Stimulated activated CD4-positive, alpha-beta T cell treated with anti-CD3 and anti-CD28 coated beads, Interleukin-1b, Interleukin-23, amount 100 ng/mL, for 1 hour (primary cell): ENCODE measurements at places on chromosomes 5 and 9.

DNA sequence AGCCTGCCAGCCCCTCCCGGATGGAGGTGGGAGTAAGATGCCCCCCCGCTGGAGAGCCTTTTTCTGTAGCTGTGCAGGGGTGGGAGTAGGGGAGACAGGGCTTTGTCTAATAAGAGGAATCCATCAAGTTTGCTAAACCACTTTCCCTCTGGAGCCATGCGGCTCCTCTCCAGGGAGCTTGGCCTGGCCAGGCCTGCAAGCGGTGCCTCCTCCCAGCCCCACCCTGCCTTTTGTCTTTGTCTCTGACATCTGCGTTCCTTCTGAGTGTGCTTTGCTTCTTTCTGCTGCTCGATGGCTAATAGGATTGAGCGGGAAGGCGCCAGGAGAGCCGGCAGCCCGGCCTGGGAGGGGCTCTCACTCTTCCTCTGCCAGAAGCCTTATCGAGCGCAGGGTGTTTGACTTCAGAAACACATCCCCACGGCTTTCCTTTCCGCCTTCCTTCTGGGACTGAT lies 26.7 kb upstream of the FCN1 start:
- no peak for DNase-seq

- no peak for DNase-seq
Measured at GRCh38 chr5:125348221-125348692, 601.8 kb upstream of the ZNF608 start.

GRCh38 chr5:151048526-151048925 lies 28.1 kb downstream of the GPX3 start:
- DNase-seq, result no peak

DNA sequence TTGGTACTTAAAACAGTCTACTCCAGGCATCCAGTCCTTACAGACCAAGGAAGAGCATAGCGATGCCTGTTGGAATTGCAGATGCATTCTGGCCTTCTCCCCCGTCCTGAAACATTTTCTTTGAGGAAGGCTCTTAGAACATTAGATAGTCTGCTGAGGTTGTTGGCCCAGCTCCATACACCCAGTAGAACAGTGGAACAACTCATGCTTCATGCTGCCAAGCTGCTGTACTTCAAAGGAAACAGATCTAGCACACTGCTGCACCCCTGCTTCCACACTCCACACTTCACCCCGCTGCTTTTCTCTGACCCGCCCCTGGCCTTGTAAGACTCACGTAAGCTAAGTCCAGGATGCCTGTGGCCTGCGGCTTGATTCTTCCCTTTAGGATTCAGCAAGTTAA lies 33.4 kb upstream of the NCS1 start:
- no peak for DNase-seq

DNA sequence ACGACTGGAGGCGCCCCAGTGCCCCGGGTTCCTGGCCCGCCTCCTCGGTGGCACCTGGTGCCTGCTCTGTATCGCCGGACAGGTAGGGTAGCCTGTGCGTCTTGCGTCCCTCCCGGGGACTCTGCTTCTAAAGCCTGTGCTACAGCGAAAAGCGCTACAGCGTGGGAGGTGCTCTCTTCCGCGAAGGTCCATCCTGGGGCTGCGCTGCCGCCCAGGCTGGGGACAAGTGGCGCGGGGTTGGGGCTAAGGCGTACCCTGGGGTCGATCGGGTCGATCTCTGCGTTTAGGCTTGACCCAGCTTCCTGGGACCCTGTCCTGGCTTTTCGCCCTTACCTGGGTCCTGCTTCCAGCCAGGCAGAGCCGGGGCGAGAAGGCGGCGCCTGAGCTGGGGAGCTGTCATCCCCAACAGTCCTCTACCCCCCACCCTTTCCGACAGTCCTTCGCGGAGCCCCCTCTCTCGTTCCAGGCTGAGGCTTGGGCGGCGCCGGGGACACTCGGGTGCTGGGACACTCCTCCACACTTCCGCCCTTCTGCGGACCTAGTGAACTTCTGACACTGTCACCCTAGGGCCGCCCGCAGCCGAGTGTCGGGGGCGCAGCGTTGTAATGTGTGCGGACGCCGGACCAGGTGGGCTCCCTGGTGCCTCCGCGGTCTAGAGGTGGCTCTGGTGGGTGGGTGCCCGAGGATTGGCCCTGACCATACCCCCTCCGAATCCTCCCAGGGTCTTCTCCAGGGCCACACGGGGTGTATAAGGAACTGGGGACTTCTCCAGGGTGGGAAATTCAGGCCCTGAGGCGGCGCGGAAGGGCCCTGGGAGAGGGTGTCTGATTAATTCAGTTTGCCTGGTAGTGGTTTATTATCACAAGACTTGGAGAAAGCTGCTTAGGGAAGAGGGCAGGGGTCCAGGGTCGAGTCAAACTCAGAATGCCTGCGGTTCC lies 328.2 kb downstream of the SH3GL2 start:
- DNase-seq, result no peak

GRCh38 chr5:27788184-27788583 lies 749.8 kb upstream of the CDH9 start:
- DNase-seq, result no peak

GRCh38 chr9:134204041-134204440 lies 39.7 kb upstream of the RNU6ATAC start:
- no peak for DNase-seq

- no peak for DNase-seq
Measured at GRCh38 chr5:111072949-111073682, 1.6 kb downstream of the TSLP start.

DNA sequence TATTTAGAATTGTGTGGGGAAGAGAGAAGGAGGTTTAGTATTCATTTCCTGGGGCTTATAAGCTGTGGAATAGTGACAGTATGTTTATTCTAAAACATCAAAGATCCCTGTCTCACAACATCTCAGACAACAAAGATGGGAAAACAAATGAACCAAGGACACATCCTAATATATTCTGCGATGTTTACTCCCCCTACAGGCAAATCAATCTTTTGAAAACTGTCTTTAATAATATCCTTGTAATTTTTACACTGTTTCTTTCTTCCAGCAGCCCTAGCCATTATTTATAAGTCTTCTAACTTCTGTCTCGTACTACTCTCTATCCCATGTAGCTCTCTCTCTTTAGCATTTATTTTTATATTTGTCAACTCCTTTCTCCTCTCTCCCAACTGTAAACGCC lies 33.5 kb upstream of the TMEM252 start:
- DNase-seq, result no peak

DNA sequence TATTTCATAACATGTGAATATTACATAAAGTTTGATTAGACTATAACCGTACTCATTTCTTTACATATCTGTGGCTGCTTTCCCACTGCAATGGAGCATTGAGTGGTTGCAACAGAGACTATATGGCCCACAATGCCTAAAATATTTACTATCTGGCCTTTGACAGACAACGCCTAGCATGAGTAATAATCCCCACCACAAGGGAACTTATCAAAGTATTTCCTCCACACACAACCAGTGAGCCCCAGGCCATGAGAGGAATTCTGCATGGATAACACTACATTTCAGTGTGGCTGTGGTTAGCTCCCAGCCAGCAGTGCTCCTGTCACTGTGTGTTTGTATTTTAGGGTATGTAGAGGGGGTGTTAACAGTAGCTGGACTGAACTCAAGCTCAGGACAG lies 54.8 kb downstream of the FAM81B start:
- no peak for DNase-seq

DNA sequence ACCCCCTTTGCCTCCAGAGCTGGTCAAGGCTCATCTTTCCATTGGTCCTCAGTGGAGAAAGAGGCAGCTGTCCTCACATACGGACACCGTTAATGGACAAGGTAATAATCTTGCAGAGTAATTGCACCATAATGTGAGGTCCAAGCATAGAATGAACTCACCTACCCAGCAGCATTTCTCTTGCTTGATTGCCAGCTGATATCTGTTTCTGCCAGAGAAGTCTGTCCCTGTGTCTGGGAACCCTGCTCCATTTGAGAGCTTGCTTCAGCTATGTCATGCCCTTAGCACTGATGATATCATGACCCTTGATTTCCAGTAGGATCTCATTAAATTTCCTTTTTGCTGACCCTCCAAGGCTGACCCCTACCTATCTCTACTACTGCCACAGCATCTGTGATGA lies 154.6 kb downstream of the PIK3R1 start:
- no peak for DNase-seq

- DNase-seq, result no peak
Measured at GRCh38 chr9:112337547-112337946, 4.1 kb upstream of the PTBP3 start.

DNA sequence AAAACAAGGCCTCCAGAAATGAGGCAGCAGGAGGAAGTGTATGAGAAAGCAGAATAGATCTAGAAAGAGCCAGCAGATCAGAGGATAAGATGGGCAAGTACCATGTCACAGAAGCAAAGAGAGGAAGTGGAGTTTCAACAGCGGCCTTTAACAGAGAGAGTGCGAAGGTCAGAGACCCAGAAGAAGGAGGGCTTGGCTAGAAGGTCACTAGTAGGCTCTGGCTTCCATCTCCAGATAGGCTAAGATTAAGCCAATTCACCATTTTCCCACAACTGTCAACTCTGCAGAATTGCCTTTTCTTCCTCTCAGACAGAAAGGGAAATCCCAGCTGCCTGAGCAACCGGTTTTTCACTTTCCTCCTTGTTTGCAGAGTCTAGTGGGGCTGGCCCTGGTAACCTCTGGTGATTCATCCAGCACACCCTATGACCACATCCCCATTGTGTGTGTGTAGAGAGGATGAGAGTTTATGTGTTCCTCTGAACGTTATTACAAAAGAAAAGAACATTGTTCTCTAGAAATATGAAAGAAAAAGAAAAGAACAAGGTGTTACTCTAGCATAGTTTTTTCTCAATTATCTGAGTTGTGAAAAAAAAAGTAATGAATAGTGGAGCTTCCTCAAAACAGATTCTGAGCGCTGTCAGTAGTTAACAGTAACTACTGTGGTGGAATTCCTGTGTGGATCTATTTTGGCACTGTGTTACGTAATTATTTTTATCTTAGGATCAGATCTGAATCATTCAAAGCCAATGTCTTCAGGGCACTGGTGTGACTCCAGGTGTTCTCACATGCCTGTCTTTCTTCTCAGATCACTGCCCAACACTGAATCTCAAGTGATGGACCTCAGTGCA lies 220.4 kb downstream of the ARRDC3 start:
- DNase-seq, result peak; percentile 3

- no peak for DNase-seq
Measured at GRCh38 chr9:132069046-132069898, 10.4 kb downstream of the MED27 start.

GRCh38 chr9:105232207-105232606 lies 12.2 kb upstream of the SLC44A1 start:
- DNase-seq, result no peak

DNA sequence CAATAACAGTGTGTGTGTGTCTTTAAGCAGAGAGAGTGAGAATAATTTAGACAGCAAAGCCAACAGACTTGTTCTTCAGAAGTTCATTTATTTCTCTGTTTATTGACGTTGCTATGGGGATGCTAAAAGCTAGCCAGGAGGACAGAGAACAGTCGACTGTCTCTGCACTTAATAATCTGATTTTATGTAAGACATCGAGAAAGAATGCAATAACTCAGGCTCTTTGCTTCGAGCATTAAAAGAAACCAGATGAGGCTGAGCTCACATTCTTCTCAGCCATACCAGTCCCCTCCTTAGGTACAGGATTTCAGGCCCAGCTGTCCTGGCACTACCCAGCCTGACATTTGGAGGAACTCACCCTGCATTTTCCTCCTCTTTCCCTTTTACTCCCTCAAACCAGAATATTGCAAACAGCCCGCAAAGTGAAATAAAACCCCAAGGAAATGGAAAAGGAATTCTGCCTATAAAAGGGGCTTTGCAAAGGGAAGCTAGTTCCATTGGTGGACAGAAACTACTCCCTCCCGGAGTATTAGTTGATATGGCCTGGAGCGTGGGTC lies 44.5 kb upstream of the DPYSL3 start:
- DNase-seq, result no peak

DNA sequence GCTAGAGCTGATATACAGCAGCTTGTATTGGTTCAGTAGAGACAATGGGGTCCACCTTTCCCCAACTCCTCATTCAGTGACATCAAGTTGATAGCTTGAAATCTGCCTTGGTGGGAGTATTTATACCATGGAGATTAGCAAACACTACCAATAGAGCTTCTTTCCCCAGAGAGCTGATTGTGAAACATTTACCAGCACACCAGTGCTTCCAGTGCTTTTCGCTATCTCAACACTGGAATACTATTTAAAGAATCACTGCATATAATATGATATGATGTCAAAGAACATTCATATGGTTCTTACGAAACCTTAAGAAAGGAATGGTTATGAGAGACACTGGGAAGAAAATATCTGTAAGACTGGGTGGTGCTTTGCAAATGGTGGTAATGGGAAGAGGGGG lies 21.8 kb upstream of the RNF145 start:
- no peak for DNase-seq

DNA sequence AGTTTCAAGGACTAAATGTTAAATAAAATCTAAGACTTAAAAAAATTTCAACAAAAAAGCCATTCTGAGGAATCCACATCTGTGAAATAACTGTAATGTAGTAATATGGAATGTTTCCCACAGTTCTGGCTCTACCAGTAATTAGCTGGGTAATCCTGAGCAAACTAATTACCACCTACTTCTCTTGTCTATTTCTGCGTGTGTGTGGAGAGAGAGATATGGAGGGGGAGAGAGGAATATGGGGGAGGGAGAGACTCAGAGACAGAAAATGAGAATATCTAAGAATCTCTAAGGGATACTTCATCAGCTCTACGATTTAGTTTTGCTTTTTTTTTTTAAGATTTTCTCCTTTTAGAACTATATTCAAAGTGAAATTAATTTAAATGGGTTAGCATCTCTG lies 28.0 kb downstream of the TBCA start:
- DNase-seq, result no peak

DNA sequence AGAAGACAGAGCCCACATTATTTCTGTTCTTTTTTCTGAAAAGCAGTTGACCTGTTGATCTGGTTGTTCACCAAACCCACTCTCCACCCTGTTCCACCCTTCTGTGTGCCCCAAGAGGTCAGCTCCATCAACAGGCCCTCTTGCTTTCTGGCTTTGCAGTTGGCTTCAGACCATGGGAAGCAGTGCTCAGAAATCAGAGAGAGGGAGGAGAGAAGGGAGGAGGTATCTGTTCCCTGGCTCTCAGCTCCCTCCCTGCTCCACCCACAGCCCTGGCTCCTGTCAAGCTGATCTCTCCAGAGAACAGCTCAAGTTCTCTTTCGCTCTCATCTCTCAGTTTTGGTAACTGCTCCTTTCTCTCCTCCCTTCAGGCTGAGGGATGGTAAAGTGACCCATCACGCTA lies 144.2 kb upstream of the RAI14 start:
- DNase-seq, result no peak

GRCh38 chr9:110337727-110338126 lies at the start of gene TXNDC8:
TSS of gene TXNDC8 (minus strand) at chr9:110337863.
- DNase-seq, result no peak

GRCh38 chr9:130598188-130598587 lies 18.8 kb downstream of the FUBP3 start:
- DNase-seq, result no peak

GRCh38 chr9:134433101-134433500 lies 106.8 kb downstream of the RXRA start:
- no peak for DNase-seq
